NCI-H1417 treated with DMSO at 0.1 percent for 48 hours (cell line): ENCODE measurements at places on chromosomes 2 and 18.

DNA sequence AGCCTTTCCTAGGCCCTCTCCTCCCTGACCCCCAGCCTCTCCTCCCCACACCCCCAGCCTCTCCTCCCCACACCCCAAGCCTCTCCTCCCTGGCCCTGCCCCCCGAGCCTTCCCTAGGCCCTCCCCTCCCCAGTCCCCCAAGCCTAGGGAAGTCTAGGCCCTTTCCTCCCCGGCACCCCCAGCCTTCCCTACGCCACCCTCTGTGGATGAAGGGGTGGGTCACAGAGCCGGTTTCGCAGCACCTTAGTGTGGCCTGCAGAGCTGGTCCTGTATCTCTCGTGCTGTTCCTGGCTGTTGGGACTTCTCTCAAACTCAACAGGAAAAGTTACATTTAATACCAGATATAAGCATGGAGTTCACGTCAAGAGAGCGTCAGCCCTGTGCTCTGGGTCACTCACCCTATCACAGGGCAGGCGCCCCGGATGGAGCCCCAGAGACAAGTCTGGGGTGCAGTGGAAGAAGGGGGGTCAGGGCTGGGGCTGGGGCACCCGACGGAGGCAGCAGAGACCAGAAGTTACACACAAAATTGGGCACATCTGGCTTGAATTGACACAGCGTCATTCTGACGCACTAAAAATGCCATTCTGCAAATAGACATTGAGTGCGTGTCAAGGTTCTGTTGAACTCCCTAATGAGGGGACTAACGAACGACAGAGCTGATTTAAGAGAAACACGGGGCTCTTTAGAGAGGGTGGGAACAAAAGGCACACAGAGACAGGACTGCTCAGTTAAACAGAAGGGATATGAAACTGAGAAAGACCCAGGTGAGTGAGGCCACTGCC is 24.0 kb downstream of the KCNIP3 start:
- DNase-seq, result no peak

DNA sequence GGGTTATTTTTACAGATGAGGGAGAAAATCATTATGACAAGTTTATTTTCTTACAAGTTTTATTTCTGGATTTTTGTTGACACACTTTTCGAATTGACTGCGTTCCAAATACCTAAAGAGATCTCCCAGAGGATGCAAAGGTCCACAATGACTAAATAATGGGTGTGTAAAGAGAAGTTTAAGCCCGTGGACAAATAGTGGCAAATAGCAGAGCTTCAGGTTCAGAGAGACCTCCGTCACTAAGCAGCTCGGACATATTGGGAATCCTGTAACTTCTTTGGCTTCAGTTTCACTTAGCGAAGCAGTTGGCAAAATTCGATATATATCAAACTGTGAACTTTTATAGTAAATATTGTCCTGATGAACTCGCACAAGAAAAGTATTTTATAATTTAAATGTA is 270.5 kb upstream of the KCNJ3 start:
- DNase-seq, result no peak

GRCh38 chr18:48605408-48605845 is 66.6 kb downstream of the CTIF start:
- DNase-seq, result peak; percentile 83

GRCh38 chr2:133975676-133976428 is 278.0 kb upstream of the MGAT5 start:
- DNase-seq, result no peak

- no peak for DNase-seq
Measured at GRCh38 chr2:222248256-222248655, 50.5 kb downstream of the PAX3 start.

GRCh38 chr18:48875942-48876511 is 74.7 kb downstream of the SMAD7 start:
- no peak for DNase-seq

- DNase-seq, result no peak
Measured at GRCh38 chr18:22098563-22098989, 70.8 kb upstream of the GATA6 start.

- no peak for DNase-seq
Measured at GRCh38 chr2:183255411-183255810, 131.2 kb downstream of the NUP35 start.

GRCh38 chr2:102736110-102736409 is 25.8 kb upstream of the TMEM182 start:
- DNase-seq, result no peak
